Upper lobe of left lung (tissue), 6 donors: ENCODE measurements at places on chromosomes 4 and X. TPM values are rescaled to one million over a fixed set of nuclear protein-coding genes. Genes with fewer than 3 reads are reported as not detected.

DNA sequence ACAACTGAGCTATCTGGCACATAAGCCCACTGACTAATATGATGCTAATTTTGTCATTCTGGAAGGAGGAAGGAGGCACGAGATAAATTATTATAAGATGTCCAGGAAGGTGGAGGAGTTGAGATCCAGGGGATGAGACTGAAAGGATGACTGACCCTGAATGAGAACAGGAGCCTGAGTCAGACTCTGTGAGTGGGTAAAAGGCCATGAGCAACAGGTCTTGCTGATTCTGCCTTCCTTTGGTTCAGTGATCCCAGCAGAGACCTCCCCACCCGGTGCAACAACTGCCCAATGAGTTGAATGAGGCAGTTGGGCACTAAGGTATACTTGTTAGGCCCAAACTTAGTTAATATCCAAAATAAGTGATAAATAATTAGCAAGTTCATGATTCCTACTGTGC is 238.1 kb upstream of the GPC4 start:
- no peaks in the 10 kb centered on the region for H3K27me3 ChIP-seq
- no peak overlapping the region for H3K4me3 ChIP-seq
- no peaks in the 10 kb centered on the region for H3K36me3 ChIP-seq
- H3K27ac ChIP-seq, result no peak overlapping the region

- no peaks in the 10 kb centered on the region for H3K36me3 ChIP-seq
- no peaks in the 10 kb centered on the region for H3K27me3 ChIP-seq
- no peak overlapping the region for H3K27ac ChIP-seq
- no peak overlapping the region for H3K4me3 ChIP-seq
Observed at GRCh38 chr4:74578329-74578728, 133.4 kb downstream of the AREG start.

DNA sequence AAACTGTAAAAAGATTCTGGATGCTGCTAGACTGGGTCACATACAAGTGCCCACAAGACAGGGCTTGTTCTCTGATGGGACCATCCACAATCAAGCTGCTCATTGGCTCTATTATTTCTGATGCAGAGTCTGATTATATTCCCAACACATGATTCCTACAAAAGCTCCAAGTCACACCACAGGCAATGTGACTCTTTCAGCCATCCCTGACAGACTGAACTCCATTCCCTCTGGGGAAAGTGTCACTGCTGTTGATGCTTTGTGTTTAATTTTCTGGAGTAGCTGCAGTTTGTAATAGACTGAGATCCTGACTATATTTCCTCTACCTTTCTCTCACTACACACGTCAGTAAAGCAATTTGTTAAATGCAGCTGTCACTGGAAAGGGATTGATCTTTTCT is 55.4 kb upstream of the BCLAF3 start:
- H3K36me3 ChIP-seq, result no peaks in the 10 kb centered on the region
- no peak for DNase-seq
- no peaks in the 10 kb centered on the region for H3K4me1 ChIP-seq
- H3K27me3 ChIP-seq, result no peaks in the 10 kb centered on the region
- H3K4me3 ChIP-seq, result no peak overlapping the region
- no peak overlapping the region for H3K27ac ChIP-seq

- no peaks in the 10 kb centered on the region for H3K27me3 ChIP-seq
- no peak overlapping the region for H3K27ac ChIP-seq
- H3K36me3 ChIP-seq, result no peaks in the 10 kb centered on the region
- no peaks in the 10 kb centered on the region for H3K4me1 ChIP-seq
Observed at GRCh38 chr4:7425591-7426468, 8.9 kb downstream of the PSAPL1 start.

- H3K36me3 ChIP-seq, result no peaks in the 10 kb centered on the region
- DNase-seq, result no peak
- H3K4me3 ChIP-seq, result no peak overlapping the region
- no peaks in the 10 kb centered on the region for H3K4me1 ChIP-seq
- no peak overlapping the region for H3K27ac ChIP-seq
- no peaks in the 10 kb centered on the region for H3K27me3 ChIP-seq
Observed at GRCh38 chr4:185255868-185256267, 46.5 kb downstream of the SNX25 start.

GRCh38 chr4:79442422-79442821 is 34.4 kb upstream of the GK2 start:
- no peaks in the 10 kb centered on the region for H3K4me1 ChIP-seq
- H3K4me3 ChIP-seq, result no peak overlapping the region
- no peaks in the 10 kb centered on the region for H3K27me3 ChIP-seq
- no peak overlapping the region for H3K27ac ChIP-seq
- H3K36me3 ChIP-seq, result no peaks in the 10 kb centered on the region

DNA sequence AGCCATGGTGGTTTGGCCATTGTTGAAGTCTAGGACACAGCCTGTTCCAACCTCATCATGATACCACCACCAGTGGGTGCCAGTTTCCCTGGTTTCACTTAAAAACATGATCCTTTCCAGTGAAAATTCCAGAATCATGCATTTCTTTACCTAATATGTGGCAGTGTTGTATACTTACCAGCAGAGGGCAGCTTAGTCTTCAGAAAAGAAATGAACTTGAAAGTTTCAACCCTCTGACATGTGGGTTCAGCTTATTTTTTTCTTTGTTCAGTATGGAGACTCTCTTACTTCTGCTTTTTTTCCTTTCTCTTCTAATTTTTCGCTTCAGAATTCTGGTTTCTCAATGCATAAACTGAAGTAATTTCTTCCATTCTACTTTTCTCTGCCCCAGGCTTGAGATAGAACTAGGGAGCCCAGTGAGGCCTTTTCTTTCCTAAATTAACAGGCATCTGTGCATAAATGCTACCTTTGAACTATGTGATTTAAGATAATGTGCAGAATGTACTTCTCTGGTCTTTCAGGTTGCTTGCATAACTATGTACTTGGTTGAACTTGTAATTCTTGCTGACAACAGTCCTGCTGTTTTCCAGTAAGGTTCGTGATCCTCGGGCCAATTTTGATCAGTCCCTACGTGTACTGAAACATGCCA is 10.7 kb downstream of the LIAS start:
- H3K27ac ChIP-seq, result no peak overlapping the region
- peaks cover 13% of the 10 kb centered on the region for H3K36me3 ChIP-seq
- no peak overlapping the region for H3K4me3 ChIP-seq

DNA sequence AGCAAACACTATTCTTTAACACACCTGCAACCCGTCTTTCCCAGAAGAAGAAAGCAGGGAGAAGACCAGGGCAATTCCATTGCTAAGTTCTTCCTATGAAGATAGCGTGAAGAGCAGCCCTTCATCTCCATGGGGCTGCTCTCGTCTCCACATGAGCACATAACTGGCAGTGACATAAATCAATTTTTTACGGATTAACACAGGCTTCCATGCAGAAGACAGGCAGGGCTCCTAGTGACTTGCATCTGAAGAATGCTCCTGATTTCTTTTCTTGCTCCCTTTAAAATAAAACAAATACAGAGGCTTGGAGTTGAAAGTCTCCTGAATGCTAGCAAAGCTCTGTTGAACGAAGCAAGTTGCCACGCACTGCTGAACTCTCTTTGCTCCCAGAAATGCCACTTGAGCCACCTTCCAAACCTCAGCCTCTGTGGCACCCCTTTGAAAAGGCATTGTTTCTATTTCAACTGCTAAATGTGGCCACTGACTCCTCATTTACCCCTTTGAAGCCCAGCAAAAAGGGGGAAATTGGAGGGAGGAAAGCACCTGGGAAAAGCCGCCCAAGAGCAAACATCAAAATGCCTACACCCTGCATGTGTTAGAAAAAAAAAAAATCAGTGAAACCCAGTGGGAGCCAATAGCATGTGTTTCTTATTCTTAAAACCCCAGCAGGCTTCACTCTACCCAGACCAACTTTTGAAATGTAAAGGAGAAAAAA is 383.7 kb downstream of the IDS start:
- no peak overlapping the region for H3K4me3 ChIP-seq
- H3K4me1 ChIP-seq, result no peaks in the 10 kb centered on the region
- H3K27me3 ChIP-seq, result no peaks in the 10 kb centered on the region

GRCh38 chr4:158094413-158095134 is 78.3 kb downstream of the GASK1B start:
- no peak overlapping the region for H3K4me3 ChIP-seq
- no peak for DNase-seq
- no peaks in the 10 kb centered on the region for H3K27me3 ChIP-seq
- no peak overlapping the region for H3K27ac ChIP-seq

GRCh38 chr4:140612357-140612756 is 43.6 kb upstream of the UCP1 start:
- no peaks in the 10 kb centered on the region for H3K4me1 ChIP-seq
- DNase-seq, result no peak
- no peak overlapping the region for H3K27ac ChIP-seq
- H3K4me3 ChIP-seq, result no peak overlapping the region

DNA sequence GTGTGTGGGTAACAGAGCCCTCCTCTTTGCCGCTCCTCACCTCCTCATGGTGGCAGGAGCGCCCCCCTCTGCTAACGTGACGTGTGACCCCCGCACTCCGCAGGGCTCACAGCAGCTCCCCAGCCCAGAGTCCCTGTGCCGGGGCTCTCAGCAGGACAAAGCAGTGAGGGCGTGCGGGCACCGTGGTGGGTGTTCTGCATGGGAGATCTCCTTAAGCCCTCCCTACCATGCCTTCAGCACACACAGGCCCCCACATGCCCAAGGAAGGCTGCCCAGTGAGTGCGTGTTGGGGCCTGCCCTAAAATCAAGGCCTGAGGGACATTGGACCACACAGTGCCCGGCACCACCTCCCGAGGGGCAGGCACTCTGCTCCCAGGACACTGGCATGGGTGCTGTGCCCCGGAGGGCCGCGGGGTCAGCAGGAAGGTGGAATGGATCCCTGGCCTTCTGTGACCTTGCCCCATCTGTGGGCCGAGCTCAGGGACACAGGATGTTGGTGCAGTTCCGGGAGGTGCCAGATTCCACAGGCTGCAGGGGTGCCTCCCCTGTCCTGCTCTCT is 10.1 kb downstream of the PSAPL1 start:
- no peaks in the 10 kb centered on the region for H3K27me3 ChIP-seq
- no peaks in the 10 kb centered on the region for H3K36me3 ChIP-seq
- no peak for DNase-seq
- no peak overlapping the region for H3K4me3 ChIP-seq

DNA sequence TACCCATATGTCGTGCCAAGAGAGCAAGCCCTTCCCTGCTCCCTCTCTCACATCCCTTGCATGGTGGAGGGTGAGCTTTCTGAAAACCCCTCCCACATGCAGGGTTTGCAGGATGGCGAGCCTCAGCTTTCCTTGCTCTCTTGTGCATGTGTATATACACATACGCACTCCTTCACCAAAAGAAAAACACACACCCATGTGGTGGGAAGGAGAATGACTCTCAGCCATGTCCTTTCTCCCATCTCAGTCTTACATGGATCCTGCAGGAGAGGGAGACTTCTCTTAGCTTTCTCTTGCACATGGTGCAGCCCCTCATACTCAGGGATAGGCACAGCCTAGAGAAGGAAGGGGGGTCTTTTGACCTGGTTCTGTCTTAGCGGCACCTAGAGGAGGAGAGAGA is 81.1 kb downstream of the CLCN5 start:
- H3K27me3 ChIP-seq, result no peaks in the 10 kb centered on the region
- no peak overlapping the region for H3K4me3 ChIP-seq
- H3K4me1 ChIP-seq, result no peaks in the 10 kb centered on the region
- H3K36me3 ChIP-seq, result no peaks in the 10 kb centered on the region
- DNase-seq, result no peak
- no peak overlapping the region for H3K27ac ChIP-seq

GRCh38 chr4:3250438-3250955 is 1.5 kb downstream of the MSANTD1 start:
- no peaks in the 10 kb centered on the region for H3K27me3 ChIP-seq
- no peaks in the 10 kb centered on the region for H3K36me3 ChIP-seq
- peak overlapping the region; percentile 53 for H3K27ac ChIP-seq
- peak; percentile 89 for DNase-seq
- H3K4me1 ChIP-seq, result no peaks in the 10 kb centered on the region

DNA sequence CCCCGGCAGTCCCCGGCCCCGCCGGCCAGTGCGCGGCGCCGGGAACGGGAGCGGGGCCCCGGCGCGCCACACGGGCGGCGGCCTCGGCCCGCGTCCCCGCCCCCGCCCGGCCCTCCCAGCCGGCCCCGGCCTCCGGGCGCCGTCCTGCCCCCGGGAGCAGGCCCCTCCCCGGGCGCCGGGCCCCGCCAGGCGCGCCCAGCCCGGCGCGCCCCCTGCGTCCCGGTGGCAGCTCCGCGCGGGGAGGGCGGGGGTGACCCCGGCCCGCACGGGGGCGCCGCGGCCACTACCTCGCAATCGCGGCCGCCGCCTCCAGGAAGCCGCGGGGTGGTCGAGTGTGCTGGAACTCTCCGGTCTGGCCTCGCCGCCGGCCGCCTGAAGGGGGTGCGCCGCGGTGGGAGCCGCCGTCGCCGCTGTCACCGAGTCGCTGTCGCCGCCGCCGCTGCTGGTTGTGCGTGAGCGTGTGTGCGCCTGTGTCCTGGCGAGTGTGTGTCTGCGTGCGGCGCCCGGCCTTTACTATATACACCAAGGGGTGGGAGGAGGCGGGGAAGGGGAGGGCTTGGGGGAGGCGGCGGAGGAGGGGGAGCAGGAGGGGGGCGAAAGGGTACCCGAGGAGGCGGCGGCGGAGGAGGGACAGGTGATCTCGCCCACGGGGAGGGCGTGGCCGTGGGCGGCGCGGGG is at the start of gene RAI2:
Gene RAI2 (minus strand): TSS at position 488 of the 678 bp plus-strand sequence. CDS start 59,288 bp downstream, outside the sequence.
- peak within 1 kb of the TSS; percentile 71 for H3K27ac ChIP-seq
- H3K27me3 ChIP-seq, result no peaks in the 10 kb centered on the region
- H3K4me3 ChIP-seq, result peak within 1 kb of the TSS; percentile 55
- no peaks in the 10 kb centered on the region for H3K4me1 ChIP-seq
- DNase-seq, result peak; percentile 87

IQSEC2 gene
- 25.8 TPM for total RNA-seq

ATP2B3 gene
- 0.46 TPM for total RNA-seq

PAGE2B gene
- total RNA-seq, result not detected

KIT gene
- total RNA-seq, result 38.7 TPM
